Gastroesophageal sphincter (tissue), 4 donors: ENCODE measurements at places on chromosomes 13 and 19. TPM values are rescaled to one million over a fixed set of nuclear protein-coding genes. Genes with fewer than 3 reads are reported as not detected.

DNA sequence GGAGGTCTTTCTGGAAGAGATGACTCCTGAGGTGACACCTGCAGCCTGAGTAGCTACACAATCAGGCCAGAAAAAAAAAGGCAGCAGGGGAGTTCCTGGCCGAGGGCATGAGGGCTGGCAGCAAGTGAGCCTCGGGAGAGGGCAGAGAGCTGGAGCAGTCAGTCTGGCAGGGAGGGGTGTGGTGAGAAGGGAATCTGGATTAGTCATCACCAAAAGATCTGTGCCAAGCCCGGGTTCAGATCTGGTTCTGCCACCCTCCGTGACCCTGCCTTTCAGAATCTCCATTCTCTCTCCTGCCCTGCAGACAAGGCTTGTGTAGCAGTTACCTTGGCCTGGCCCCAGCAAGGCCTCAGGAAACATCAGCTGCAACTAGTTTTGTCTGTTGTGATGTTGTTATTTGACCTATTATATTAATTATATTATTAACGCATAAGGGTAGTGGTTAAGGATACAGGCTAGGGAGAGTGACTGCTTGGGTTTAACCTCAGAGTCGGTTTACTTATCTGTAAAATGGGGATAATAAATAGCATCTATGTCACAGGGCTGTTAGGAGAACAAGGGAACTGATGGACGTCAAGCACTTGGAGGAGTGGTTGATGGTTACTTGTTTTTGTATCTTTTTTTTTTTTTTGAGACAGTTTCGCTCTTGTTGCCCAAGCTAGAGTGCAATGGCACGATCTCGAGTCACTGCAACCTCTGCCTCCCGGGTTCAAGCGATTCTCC lies 2.7 kb upstream of the CAPNS1 start:
- peak; percentile 11 for ATAC-seq

GRCh38 chr13:43664700-43665191 lies 122.0 kb downstream of the ENOX1 start:
- peak; percentile 40 for ATAC-seq

GRCh38 chr13:113489549-113490495 lies 689 bp downstream of the DCUN1D2 start:
- peak; percentile 29 for ATAC-seq

DNA sequence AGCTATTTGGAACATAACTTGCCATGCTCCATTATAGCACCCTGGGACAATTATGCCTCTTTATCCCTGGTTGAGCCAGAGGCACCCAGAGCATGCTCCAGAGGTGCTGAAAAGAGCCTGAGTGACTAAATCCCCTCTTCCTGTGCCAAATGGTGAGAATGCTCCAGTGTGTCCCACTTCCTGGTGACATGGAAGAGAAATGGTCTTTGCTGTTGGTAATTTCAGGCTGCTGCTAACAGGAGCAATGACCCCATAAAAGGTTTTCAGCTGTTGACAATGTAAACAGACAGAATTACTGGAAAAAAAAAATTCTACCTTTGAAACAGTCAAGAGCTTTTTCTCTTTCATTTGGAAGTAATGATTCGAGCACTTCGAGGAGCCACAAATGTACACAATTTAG lies 341.8 kb downstream of the FGF9 start:
- ATAC-seq: no peak

- ATAC-seq: no peak
These were observed 16.3 kb downstream of the PAK4 start for GRCh38 chr19:39141929-39142328.

DNA sequence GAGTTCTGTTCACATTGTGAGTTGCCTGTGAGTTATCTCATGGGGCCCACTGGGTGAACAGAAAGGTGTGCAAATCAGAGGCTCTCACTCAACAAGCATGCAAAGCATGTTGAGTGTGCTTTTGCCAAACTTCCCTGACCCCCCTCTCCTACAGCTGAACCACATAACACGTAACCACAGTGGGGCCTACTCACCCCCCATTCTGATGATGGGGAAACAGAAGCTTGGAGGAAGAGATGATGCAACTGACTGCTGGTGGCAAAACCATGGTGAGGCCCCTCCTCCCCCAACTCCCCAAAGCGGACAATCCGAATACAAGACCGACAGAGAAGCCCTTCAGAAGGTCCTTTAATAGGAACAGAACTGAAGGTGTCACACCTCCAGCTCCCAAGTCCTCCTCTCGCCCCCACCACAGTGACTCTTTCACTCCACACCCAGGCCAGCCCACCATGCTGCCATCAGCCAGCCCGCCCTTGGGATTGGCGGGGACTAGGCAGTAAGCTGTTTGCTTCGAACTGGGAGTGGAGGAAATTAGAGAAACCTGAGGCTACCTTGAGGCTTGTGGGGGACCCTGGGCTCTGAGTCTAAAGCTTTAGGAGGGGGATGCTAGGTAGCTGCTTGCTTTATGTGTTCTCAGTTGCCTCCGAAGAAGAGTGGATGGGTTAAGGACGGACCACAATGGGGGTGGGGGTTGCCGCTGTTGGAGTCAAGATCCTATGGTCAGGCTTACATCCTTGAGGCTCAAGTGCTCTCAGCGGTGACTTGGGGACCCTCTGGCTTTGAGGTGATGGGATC lies 3.8 kb downstream of the ZNF784 start:
- ATAC-seq: no peak

DNA sequence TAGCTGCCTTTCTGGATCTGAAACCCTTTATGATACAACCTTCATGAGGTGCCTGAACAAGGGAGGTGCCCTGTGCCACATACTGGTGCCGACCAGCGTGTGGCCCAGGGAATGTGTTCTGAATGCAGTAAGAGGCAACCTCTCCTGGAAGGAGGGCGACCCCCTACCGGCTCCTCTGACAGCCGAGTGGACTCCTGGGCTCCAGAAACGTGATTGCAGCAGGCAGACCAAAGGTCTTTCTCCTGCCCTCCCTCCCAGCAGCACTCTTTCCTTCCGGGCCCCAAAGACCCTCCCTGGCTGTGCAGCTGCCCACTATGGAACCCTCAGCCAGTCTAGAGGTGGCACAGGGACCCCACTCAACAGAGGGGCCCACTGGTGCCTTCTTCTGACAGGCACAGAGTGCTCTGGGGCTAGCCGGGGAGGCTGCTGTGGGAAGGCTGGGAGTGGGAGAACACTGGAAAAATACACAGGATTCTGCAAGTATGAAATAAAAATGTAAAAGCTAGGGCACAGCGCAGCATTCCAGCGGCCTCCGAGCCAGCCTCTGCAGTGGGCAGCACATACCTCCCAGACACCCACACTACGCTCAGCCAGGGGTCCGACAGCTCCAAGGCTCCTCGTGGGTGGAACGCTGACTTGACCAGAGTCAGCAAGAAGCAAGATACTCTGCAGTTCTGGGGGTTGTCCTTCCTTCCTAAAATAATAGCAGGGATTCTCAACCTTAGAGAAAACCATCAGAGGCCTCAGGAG lies 14.9 kb downstream of the SH3GL1 start:
- ATAC-seq: no peak

GRCh38 chr19:42080764-42081375 lies 4.9 kb downstream of the ZNF574 start:
- no peak for ATAC-seq

- ATAC-seq: no peak
These were observed 27.7 kb upstream of the CYSLTR2 start for GRCh38 chr13:48626077-48626449.

DNA sequence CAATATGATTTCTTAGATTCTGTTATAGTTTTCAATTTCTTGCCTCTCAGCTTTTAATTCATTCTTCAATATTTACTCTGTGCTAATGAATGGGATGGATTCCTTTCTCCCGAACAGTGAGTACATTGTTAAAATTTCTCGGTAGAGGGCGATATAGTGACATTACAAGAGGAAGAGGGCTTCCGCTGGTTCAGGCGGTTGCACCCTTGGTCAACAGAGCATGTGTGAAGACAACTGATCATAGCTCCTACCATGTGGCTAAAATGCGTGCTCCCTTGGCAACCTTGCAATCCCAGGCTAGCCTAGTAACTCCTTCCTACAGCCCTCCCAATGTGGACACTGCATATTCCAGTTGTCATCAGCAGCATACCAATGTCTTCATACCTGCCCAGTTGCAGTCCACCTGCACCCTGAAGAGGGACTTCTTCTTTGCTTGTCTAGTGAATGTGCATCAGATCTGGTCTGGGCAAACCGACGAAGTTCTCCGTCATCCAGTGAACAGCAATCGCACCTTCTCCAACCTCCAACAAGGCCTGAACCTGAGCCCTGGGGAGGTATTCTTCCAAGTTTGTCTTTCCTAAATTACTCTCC lies 653.0 kb upstream of the GPC6 start:
- ATAC-seq: no peak

Gene CPB2
- not detected for total RNA-seq

Gene CPAMD8
- total RNA-seq: 12.0 TPM
